ENCODE measurements at places on chromosomes 12 and 14.
A peak's percentile ranks its signal among the peaks of the same experiment; 100 is the strongest.

GRCh38 chr12:122100568-122100967, 22.0 kb downstream of the MLXIP start:
- DNase-seq, result no peak

DNA sequence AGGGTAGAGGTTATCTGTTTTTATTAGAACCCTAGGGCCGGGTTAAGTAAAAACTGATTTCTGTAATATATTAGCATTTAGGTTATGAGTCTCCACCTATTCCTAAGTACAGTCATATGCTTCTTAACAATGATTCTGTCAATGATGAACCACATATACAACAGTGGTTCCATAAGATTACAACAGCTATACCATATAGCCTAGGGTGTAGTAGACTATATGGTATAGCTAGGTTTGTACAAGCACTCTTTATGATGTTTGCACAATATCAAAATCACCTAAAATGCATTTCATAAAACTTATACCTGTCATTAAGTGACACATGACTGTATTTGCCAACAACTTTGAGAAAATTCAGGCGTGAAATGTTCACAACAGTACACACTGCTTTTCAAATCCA, 110.6 kb downstream of the RPL10L start:
- DNase-seq, result no peak

- DNase-seq, result no peak
Observed at GRCh38 chr14:105471297-105471821, 3.3 kb upstream of the CRIP2 start.

DNA sequence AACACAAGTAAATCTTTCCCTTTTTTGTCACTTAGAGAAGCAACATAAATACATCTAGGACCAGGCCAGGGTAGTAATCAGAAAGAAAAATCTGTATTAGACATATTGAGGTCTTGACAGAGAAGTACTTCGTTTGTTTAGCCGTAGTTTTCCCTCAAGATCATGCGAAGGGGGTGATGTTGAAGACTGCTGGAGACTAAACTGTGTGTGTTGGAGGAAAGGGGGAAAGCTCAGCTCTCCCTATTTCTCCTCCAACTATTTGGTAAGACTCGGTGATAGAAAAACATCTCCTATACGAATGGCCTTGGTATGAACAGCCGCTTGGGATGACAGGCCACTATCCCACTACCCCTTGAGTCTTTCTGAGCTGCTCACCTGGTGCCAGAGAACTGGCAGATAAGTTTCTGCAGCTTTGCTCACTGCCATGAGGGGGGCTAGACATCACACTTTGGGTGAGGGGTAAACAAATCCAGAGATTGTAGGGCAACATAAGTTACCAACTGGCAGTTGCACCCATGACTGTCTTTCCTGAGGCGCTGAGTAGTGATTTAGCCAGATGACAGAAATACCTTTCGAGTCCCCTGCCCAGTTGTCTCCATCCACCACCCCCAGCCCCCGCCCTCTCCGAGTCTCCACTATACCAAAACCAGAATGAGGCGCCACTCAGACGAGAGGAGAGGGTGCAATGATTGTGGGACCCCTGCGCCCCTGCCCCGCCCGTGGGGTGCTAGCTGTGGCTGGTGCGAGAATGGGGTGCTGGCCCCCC, 685 bp downstream of the VAMP1 start:
- no peak for DNase-seq

GRCh38 chr12:12822886-12823285, 9.7 kb downstream of the DDX47 start:
- DNase-seq, result no peak

DNA sequence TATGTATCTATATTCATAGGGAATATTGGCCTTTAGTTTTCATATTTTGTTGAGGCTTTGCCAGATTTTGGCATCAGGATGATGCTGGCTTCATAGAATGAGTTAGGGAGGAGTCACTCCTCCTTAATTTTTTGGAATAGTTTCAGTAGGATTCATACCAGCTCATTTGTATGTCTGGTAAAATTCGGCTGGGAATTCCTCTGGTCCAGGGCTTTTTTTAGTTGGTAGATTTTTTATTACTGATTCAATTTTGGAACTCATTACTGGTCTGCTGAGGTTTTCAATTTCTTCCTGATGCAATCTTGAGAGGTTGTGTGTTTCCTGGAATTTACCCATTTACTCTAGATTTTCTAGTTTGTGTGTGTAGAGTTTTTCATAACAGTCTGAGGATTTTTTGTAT, 175.2 kb downstream of the EPS8 start:
- DNase-seq, result peak; percentile 77

DNA sequence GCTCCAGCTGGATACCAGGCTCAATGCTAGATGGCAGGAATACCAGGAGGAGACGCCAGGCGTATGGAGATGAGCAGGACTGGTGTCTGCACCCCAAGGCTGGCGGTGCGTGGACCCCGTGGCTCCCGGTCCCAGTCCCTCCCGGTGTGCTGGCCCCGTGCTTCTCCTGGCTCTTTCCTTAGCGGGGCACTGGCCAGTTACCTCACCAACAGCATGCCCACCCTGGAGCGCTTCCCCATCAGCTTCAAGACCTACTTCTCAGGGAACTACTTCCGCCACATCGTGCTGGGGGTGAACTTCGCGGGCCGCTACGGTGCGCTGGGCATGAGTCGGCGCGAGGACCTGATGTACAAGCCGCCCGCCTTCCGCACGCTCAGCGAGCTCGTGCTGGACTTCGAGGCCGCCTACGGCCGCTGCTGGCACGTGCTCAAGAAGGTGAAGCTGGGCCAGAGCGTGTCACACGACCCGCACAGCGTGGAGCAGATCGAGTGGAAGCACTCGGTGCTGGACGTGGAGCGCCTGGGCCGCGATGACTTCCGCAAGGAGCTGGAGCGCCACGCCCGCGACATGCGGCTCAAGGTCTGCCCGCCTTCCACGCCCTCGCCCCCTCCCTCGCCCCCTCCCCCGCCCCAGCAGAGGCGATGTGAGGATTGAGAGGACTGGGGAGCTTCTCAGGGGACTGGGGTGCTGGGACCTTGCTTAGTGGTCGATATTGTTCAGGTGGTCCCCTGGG, 14.6 kb downstream of the VASH1 start:
- DNase-seq, result no peak

DNA sequence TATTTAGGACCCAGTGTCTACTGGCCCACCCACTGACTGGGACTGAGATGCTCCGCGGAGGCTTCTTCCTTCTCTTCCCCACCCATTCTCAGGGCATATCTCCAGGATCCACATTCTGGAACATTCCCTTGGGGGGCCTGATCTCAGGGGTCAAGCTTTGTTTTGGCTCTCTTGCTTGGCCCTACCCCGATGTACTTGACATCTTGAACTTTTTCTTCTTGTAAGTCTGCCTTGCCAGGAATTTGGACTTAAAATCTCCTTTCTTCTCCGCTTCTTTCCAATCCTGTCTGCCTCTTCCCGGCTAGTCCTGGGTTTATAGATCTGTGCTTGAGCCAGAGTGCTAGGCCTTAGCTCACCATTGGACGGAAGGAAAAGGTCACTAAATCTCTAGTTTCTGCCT, 22.1 kb downstream of the DACT1 start:
- DNase-seq, result no peak

DNA sequence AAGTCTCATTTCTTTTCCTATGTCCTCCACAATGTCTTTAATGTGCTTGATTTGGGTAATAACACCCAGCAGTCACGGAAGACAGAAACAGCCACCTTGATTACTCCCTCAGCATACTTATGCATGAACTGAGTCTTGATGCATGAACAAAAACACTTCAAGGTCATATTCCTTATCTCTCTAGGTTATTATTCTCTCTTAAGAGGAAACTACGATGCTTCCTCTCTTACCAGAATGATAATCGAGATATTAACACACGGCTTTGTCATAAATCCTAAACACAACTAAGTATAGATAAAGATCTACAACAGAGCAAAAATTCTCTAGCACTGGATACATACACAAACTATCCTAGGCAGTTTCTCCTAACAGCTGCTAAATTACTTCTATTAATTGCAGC, 583.5 kb upstream of the ATP2B1 start:
- DNase-seq, result no peak

DNA sequence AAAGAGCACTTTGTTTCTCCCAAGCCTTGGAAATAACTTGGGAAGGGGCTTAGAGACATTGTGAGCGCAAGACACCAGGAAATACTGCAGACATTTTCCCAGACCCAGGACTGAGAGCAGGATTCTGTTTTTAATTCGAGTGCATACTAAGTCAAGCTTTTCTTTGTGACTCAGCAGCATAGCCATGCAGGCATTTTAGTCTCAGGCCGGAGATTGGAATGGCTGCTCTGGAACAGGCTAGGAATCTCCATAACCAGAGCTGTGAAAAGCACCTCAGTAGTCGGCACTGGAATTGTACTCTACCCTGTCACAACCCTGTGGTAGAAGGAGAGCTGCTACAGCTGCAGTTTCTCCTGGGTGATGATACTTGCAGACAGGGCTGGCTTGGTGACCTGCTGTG, 28.9 kb upstream of the GARIN6 start:
- DNase-seq, result no peak

- no peak for DNase-seq
Observed at GRCh38 chr14:34218881-34219280, 243.2 kb downstream of the SPTSSA start.

GRCh38 chr12:15829949-15830348, 40.8 kb upstream of the EPS8 start:
- peak; percentile 78 for DNase-seq

- DNase-seq, result no peak
Observed at GRCh38 chr12:83997423-83997822, 915.2 kb downstream of the SLC6A15 start.

DNA sequence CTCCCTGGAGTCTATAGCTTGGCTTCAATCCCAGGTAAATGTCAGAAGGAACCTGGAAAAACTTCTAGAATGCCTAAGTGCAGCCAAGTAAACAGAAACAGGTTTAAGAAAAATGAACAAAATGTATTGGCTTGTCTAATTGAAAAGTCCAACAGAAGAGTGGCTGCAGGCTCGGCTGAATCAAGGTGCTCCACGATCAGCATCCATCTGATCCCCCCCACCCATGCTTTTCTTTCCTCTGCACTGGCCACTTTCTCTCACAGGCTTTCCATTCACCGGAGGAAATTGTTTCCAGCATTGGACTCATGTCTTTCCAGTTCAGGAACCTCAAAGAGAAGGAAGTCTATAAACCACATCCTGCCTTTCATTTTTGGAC, 42.0 kb upstream of the C14orf180 start:
- no peak for DNase-seq

- no peak for DNase-seq
Observed at GRCh38 chr12:76255692-76256091, 92.5 kb downstream of the BBS10 start.

- DNase-seq, result peak; percentile 45
Observed at GRCh38 chr14:54728700-54729527, 162.0 kb downstream of the SAMD4A start.

- DNase-seq, result no peak
Observed at GRCh38 chr12:7012024-7012607, 6.2 kb downstream of the LPCAT3 start.

DNA sequence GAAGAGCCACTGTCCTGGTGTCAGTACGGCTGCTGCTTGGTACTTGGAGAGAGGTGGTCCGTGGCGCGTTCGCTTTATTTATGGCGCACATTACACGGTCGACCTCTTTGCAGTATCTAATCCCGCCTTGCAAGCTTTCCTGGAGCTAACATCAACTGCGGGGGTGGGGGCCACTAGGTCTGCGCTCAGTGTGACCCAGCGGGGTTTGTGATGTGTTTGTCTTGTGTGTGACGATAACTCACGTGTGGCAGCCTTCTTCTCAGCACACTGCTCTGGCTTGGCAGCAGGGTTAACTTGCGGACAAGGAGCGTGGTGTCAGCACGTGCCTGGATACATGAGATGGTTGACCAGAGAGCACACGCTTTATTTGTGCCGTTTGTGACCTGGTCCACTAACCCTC, 122.2 kb upstream of the RTL1 start:
- DNase-seq, result no peak

GRCh38 chr12:123916729-123917128, 55.9 kb downstream of the CCDC92 start:
- peak; percentile 59 for DNase-seq

- no peak for DNase-seq
Observed at GRCh38 chr12:68368327-68368726, 36.2 kb upstream of the MDM1 start.

DNA sequence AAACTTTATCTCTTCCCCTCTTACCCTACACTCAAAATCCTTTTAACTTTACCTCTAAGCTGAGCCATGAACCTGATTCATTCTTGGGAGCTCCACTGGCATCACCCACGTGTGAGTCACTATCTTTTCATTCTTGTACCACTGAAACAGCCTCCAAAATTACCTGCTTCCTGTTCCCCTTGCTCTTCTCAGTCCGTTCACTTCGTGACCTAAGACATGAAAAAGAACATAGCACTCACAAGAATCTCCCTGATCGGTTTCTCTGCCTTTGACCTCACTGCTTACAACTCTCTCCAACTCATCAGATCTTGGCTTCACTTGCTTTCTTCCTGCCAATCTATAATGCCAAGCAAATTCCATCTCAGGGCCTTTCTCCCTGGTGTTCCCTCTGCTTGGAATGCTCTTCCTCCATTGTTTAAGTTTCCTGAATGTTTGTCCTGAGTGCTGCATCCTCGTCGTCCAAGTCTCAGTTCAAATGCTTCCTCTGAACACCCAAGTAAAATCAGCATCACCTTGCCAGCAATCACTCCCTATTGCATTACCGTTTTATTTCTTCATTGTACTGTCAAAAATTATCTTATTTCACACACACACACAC, 9.2 kb downstream of the GLIPR1 start:
- DNase-seq, result peak; percentile 47

- peak; percentile 98 for DNase-seq
Observed at GRCh38 chr12:96425321-96425720, 25.1 kb upstream of the CDK17 start.

DNA sequence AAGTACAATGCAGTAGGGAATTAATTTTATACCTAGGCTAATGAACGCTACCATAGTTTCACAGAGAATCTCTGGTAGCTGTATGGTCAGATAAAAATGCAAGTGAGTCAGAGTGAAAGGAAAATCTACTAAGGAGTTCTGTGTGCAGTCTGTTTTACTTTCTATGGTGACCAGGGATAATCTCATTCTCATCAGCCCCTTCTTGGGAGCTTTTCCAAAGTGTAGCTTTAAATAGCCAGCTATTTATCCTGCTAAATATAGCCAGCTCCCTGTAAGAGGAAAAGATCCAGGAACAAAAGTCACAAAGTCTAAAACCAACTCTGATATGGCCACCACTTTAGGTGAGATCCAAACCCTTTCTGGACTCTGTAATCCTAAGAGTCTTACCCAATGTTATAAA, 75.5 kb downstream of the TMEM116 start:
- DNase-seq, result peak; percentile 10

DNA sequence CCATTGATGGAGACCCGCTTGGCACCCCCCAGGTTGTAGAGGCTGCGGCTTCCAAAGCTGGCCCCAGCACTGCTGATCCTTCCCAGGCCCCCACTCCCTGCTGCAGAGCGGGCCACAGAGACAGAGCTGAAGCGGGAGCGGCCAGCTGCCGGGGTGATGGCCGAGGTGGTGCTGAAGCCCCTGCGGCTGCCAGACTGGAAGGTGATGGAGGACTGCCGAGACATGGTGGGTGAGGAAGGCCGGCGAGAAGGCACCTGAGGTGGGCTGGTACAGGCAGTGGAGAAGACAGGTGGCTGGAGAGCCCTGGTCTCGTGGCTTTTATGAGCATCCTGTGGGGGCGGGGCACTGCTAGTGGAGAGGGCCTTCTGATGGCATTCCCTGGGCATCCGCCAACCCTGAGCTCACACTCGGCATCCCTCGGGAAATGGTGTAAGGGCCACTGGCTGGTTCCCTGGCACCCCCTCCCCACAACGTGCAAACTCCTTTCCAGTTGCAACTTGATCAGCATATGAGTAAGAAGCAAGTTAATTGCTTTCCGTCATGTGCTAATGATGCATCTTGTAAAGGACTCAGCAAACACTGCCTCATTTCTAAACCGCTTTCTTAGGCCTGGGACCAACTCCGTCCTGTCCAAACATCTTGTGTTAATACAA, at the start of gene KRT75:
Gene KRT75, minus strand, starts transcription at position 291 of the 653 bp plus-strand sequence. Its CDS starts 67 bp downstream, at position 224.
- peak; percentile 39 for DNase-seq
